ENCODE measurements at places on chromosomes 7 and 10.
A peak's percentile ranks its signal among the peaks of the same experiment; 100 is the strongest.

DNA sequence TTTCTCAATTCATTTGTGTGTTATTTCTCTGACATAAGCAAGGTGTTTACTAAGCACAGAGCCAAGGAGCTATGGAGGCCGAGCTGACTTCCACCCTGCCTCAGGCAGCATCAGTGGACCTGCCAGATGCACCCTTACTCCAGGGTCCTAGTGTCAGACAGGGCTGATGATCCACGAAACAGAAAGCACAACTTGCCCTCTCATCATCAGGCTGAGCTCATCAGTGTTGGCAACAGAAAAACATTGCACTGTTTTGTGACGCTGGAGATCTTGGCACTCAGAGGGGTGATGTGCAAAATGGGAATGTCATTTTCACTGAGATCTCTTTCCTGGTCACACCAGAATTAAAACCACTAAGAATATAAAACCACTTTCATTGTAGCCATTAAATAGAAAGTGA, 201.8 kb downstream of the GLI3 start:
- DNase-seq, result peak; percentile 39

DNA sequence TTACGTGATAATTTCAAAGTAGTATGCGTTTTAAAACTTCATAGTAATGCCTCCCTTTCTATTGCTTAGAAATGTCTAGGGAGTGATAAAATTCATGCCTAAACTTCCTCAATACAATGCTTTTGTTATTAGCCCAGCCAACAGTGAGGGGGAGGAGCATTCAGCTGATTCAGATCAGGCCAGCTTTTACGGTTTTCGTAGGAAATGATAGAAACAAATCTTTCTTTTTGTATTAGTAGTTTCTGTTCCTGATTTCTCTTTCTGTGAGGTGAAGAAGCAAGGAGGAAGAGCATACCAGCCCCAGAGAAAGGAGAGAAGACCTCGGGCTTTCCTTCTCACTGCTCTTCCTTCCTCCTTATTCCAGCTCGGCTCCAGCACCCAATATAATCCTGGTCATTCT, 35.2 kb upstream of the ITPRID1 start:
- no peak for DNase-seq

DNA sequence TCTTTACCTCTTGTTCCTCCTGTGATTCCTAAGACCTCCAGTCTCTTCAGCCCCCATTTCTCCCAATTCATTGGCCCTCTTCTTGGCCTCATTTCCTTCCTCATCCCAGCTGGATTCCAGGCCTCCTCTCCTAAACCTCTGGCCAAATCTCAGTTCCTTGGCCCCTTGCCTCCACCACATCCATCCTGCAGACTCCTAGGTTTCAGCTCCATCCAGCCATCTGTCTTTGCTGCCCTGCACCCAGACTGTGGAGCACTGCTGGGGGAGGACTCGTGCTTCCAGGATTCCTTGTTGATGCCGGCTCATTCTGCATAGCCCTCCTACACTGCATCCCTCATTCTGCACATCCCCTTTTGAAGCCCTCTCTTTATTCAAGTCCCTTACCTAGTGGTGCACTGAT, 6.7 kb downstream of the PLAC9 start:
- DNase-seq, result no peak

GRCh38 chr7:45149606-45150005, 8.0 kb upstream of the RAMP3 start:
- DNase-seq, result no peak

- DNase-seq, result no peak
Observed at GRCh38 chr7:86968618-86969017, 90.8 kb downstream of the ELAPOR2 start.

DNA sequence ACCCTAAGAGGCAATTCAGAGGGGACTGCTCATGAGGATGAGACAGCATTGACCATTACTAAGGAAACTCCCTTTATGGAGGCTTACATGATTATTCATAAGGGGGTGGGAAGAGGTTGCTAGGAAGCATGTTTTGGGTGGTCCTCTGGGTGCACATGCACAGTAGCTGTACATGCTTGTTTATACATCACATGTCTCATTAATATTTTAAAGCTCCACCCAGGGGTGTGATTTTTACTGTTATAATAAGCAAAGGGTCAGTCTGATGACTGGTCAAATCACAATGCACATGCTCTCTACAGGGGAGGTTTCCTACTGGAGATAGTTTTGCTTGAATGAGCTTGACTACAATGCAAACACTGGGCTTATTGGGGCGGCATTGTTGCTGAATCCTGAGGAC, 23.8 kb upstream of the PPP1R9A start:
- no peak for DNase-seq

DNA sequence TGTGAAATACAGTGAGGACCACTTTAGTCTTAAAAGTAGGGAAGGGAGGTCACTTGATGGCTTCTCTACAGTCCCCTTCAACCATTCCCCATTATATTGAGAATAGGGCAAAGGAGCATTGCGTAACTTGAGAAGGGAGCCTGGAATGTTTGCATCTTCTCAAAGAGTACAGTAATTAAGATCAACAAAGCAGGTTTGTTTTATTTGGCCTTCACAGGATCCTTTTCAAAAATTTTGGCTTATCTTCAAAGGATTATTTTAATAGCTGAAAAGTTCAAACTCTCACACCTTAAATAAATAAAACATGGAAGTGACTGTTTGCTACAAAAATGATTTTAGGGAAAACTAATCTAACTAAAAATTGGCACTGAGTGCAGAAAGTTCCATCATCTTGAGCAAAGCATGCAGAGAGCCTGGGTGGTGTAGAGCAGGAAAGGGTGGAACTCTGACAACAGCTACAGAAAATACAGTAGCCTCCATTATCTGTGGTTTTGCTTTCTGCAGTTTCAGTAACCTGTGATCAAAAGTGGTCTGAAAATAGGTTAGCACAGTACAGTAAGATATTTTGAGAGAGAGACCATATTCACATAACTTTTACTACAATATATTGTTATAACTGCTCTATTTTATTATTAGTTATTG, 214.0 kb downstream of the MDFIC start:
- no peak for DNase-seq

DNA sequence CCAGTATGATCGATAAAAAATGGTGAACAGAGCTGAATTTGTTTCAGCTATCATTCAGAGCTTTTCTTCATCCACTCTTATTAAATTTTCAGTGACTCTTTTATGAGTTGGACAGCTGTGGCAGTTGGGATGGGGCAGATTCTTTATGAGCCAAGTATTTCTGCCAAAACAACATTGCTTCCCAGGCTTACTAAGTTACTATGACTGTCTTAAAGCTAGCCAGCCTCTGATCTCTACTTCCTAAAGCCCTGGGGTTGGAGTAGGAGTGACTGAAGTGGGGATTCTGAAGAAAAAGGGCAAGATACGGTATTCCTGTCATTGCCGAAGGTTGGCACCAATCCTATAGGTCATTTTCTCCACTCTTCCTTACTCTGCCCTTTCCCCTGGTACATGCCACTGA, 12.7 kb downstream of the RPP30 start:
- DNase-seq, result peak; percentile 76

DNA sequence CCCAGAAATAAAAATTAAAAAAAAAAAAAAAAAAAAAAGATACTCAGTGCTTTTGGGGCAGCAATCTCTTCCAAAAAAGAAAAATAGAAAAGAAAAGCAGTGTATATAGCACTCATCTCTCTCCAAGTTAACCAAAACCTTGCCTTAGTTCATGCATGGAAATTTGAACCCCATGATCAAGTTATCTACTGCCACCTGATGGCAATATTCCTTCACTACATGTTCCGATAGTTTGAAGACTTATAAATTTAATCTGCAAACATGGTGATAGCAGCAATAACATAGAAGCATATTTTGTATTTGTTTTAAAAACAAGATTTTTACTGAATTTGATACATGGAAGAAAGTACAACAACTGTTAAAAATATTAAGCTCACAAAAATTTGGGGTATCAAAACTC, 48.6 kb upstream of the SLIT1 start:
- peak; percentile 26 for DNase-seq

GRCh38 chr7:42932811-42933591, 825 bp downstream of the MRPL32 start:
- DNase-seq, result peak; percentile 64

- DNase-seq, result no peak
Observed at GRCh38 chr7:40535678-40536077, 400.9 kb downstream of the SUGCT start.

GRCh38 chr7:82897500-82897899, 265.2 kb downstream of the PCLO start:
- no peak for DNase-seq

DNA sequence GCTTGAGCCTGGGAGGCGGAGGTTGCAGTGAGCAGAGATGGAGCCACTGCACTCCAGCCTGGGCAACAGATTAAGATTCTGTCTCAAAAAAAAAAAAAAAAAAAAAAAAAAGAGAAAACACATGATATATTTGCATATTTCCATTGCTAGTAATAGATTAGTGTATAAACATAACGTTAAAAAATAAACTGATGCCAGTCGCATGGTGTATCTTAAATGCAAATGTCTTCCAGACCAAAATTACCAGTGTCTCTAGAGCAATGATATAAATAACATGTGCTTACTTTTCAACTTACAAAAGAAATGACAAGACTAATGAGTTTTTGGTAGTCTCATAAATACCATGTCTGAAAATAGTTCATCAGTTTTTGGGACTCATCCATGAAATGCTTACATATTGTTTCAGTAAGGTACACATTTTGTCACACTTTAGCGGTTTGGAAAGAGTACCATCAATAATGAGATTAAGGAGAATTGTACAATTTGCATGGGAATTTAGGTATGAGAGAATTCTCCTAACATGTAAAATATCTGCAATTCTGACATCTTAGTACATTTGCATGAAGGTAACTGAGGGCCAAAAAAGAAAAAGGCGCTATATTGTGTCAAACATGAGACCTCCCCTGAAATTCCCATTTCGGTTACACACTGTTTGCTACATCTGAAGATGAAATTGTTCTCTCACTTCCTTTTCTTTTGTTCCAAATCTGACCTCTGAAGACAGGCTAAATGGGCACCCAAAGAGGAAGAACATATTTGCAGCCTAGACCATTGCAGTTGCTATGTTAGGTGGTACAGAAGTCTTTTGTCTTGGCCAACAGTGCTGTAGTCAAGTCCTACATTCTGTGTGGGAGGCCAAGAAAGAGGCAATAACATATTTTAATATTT, 51.5 kb upstream of the PIP4K2A start:
- DNase-seq, result no peak

- DNase-seq, result no peak
Observed at GRCh38 chr10:131573256-131573655, 261.7 kb upstream of the TCERG1L start.

DNA sequence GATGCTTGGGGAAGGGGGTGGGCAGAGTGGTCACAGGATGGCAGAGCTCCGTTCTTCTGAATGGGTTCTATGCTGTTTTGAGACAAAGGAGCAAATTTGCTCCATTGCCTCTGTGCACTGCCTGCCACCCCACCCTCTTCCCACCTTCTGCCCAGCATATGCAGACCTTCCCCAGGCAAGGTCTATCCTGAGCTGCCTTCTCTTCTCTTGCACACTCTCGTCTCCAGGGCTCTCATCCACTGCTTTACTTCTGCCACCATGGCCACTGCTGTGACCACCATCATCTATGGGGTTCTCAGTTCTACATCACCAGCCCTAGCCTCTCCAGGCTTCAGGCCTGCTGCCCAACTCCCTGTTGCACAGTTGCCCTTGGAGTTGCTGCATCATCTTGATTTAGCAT, 230.4 kb downstream of the TMEM178B start:
- no peak for DNase-seq

DNA sequence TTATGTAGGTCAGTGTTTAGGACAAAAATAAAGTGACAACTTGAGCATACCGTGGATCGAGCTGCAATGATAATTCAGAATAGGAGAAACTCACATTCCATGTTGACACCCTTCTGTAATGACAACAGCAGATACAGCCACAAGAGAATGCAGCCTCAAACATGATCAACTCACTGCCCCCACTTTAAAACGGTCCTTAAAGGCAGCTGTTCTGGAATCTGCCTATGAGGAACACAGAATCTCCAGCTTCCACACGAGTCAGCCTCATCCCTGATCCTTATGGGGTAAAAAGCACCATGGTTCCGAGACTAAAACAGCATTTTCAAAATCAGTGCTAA, 32.5 kb upstream of the DAGLB start:
- DNase-seq, result no peak

GRCh38 chr10:129754211-129755050, 209.6 kb downstream of the EBF3 start:
- DNase-seq, result no peak

DNA sequence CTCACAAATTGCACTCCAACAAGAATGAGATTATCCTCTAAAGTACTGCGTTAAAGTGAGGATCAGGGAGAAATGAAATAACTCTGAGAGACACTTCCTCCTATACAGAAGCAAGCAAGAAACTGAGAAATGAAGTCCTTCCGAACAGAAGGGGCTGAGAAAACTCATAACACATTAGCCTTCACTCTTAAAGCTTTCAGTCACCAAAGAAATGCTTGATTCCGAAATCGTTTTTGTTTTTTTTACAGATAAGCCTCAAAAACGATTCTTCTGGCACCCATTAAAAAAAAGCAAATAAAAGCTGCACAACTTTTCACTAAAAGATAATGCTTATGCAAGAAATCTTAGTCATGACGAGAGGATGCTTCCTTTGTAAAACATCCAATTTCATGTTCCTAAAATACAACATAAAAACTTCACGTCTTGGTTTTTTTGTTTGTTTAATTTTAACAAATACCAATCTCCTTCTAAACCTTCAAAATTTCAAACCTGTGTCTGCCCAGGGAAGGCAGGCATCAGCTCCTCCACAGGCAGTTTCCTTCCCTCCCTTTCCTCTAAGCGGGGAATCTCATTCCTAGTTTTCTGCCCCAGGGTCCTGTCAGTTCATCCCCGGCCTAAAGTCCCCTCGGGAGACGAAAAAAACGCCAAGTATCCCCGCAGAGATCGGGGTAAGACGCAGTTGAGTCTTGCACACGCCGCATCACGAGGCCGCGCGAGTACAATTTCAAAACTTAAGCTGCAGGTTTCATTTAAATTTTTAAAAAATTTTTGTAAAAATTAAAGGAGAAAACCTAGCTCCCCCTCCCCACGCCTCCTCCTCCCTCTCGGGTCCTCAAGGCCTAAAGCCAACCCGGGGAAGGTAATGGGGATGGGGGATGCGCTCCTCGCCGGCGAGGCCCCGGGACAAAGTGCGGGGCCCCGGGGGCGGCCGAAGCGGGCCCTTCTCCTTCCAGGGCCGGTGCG, 1.1 kb downstream of the BAZ1B start:
- no peak for DNase-seq

DNA sequence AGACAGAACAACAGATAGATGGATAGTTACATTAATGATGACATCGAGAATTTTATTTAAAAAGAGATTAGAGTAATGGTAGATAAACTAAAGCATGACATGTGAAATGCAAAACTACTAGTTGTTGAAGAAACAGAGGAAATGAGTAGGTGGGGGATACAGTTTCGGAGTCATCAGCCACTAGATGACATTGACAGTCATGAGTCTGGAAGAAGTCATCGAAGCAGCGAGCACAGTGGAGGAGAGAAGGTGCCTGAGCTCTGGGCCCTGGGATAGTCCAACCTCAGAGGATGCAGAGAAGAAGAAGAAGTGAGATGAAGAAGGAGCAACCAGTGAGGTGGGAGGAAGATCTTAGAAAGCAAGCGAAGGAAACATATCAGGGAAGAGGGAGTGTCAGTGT, 20.2 kb upstream of the SEC61A2 start:
- DNase-seq, result no peak

Measured in stromal cell of bone marrow (primary cell).